BE2C (cell line): ENCODE measurements at places on chromosomes 11 and 22.
A peak's percentile ranks its signal among the peaks of the same experiment; 100 is the strongest.

- peak; percentile 54 for DNase-seq
Observed at GRCh38 chr11:77515063-77515462, 41.2 kb upstream of the PAK1 start.

DNA sequence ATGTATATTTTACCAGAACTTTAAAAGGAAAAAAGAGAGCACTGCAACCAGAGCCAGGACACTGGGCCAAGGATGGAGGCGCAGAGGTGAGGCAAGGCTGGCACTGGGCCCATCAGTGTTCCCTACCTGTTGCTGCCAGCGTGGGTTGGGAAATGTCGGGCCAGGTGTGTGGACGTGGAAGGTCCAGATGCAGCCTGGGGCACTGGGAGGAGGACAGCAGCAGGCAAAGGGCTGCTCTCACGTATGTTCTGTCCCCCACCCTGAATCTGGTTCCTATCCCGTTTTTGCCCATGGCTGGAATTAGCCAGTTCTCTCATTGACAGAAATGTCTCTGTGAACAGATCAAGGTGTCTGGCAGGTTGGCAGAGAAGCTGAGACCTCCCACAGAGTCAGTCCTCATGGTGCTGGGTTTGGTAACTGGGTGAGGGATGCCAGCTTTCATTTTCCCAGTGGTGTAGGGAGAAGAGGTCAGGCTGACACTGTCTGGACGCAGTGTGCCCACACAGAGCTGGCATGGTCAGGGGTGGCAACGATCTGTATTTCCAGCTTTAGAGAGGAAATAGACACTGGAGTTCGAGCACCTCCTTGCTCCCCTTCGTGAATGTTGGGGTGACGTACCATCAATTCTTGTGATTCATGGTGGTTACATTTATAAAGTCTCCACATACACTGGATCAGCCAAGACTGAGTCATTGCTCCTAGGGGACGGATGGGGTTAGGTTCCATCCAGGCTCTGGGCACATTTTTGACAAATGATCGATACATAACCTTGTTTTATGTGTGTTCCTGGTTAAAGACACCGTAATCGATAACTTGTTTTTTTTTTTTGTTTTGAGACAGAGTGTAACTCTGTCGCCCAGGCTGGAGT, 4.3 kb upstream of the PNPLA3 start:
- DNase-seq, result no peak

DNA sequence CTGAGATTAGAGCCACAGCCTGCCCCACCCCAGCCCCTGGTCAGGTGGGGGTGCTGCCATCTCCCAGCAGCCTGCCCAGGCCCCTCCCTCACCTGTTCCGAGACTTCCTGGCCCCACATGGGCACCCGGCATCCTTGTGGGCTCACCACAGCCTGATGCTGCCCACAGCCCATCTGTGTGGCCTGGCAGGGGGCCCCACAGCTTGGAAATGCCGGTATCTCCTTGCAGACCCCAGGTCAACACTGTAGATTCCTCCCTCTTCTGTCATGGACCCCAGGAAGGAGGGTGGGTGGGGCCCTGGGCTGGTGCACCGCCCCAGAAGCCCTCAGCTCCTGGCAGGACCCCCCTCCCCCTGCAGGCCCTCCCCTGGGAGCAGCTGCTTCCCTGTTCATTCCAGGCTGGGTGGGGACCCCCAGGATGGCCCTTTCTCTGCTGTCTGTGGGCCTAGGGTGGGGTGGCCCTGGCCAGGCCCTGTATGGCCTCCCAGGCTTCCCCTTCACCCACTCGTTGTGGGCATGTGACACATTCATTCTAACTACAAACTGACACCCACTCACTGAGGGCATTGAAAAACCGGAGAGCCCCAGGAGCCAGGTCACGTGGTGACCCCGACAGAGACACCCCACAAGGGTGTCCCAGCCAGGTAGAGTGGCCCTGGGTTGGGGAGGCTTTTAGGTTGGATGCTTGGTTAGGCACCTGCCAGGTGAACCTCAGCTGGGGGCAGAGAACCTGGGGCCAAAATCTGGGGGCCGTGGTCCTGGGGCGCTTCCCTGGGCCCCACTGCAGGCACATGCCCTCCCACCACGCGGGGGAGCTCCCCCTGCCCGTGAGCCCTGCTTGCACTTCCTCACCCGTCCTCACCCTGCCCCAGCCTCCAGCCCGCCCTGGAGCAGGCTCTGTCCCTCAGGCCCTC, 44.1 kb upstream of the CCDC188 start:
- no peak for DNase-seq

GRCh38 chr11:44899959-44900358, 50.7 kb downstream of the TP53I11 start:
- peak; percentile 52 for DNase-seq

DNA sequence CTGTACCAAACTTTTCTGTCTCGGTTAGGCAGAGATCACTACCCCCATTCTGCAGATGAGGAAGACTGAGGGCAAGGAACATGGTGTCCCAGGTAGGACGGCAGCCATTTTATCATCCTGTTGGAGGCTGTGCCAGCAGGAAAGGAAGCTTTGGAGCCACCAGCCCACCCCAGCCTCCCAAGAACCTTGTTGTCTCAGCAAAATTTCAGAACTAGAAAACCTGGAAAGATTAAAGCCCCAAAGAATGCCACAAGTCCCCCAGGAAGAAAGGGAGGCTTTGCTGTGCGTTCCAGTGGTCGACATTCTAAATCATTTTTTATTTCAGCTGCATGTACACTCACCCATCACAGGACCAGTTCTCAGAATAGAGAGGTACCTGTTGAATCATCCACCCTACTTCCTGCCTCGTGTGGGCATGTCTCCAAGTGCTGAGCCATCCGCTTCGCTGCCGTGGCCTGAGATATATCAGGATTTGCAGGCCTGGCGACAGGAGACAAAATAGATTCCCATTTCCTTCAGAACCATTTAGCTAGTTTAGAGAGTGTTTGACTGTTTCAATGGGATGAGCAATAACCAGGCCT, 13.0 kb upstream of the EIF3D start:
- DNase-seq, result peak; percentile 46
